ENCODE measurements at places on chromosomes 5 and 9. TPM values are rescaled to one million over a fixed set of nuclear protein-coding genes. Genes with fewer than 3 reads are reported as not detected.

GRCh38 chr5:139155333-139155732 lies 42.8 kb downstream of the SIL1 start:
- no peak for DNase-seq

DNA sequence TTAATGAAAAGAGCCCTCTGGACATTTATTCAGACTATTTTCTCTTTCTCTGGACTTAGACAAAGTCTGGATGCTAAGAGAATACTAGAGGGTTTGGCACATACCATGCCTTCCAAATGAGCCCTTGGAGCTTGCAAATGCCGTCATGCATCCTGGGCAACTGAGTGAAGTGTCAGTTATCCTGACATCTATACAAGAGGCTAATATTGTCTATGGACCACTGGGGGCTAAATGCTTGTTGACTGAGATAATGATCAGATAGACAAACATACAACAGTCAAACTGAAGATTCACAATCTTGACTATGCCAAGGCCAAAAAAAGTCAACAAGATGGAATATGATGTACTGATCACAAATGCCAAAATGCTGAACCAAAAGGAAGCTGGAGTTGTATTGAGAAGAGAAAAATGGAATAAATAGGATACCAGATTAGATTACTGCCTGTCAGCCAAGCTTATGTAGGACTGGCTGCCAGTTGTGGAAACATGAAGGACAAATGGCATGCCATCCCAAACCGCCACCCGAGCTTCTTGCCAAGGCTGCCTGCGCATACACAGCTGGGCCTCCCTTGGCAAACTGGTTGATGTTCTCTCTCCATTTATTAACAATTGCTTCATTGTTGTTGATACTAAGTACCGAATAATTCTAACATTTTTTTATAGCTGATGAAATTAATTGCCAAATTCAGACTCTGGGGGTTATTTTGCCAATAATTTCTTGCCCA lies 240.1 kb upstream of the GRAMD2B start:
- no peak for DNase-seq

DNA sequence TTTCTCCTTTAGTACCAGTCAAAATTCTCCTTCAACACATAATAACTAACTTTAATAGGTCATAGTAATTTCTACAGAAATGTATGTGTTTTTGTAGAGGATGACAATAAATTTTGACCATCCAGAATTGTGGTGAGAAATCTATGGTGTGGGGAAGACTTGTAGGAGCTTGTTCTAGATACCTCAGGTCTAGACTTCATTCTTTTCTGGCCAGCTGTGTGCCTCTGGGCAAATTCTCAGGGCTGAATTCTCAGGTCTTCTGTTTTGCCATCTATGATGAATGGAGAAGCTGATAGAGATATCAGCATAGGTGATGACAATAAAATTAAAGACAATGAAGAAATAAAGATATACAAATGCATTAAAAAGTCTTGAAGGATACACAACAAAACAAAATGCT lies 298.6 kb upstream of the MEF2C start:
- no peak for DNase-seq

DNA sequence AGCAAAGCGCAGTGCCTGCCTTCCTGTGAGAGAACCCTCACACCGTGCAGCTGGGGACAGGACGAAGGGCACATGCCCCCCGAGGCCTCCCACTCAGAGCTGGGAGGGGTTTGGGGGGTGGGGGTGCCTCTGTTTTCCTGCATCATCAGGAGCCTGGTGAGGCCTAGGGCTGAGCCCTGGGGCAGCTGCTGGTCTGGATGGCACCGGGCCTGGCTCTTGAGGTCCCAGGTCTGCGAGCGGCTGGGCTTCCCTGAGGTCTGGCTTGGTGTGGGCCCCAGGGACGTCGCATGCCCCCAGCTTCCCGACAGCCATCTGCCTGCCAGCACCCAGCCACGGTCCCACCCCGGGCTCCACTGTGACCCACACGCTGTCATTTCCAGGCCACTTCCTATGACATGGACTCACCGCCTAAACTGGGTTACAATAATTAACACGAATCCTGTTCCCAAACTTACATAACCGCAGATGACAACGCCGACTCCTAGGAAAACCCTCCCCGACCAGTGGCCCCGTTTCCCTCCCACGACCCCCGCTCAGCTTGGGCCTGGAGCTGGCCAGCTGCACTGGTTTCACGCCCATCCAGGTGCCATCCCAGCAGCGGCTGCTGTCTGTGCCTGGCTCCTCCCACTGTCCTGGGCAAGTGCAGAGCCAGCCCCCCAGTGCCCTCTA lies 8.7 kb downstream of the NACC2 start:
- DNase-seq: no peak

GRCh38 chr5:11777096-11777495 lies 127.2 kb downstream of the CTNND2 start:
- DNase-seq: no peak

INSL4 gene
- total RNA-seq: not detected

Data from ureter (tissue), 1 donor.